GM12878 (cell line): ENCODE measurements at places on chromosomes 4 and X.

GRCh38 chrX:1589356-1590130, 1.9 kb upstream of the AKAP17A start:
- DNase-seq, result no peak

- DNase-seq, result no peak
Measured at GRCh38 chr4:172851534-172851933, 317.1 kb upstream of the GALNT7 start.

DNA sequence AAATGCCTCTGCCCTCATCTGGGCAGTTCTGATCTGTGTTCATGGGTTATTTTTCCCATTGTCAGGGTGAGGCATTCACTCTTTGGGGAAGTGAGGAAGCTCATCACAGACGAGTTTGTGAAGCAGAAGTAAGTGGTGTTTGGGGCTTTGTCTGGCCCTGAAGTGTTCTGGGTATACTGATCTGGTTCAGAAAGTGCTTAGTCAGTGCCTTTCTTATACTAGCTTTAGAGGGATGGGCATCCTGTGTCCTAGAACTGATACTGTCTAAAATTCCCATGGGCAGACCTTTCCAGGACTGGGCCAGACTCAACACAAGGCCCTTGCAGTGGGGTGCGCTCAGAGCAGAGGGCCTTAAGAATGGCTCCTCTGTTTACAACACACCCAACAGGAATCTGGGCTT, 6.4 kb downstream of the TRO start:
- no peak for DNase-seq

DNA sequence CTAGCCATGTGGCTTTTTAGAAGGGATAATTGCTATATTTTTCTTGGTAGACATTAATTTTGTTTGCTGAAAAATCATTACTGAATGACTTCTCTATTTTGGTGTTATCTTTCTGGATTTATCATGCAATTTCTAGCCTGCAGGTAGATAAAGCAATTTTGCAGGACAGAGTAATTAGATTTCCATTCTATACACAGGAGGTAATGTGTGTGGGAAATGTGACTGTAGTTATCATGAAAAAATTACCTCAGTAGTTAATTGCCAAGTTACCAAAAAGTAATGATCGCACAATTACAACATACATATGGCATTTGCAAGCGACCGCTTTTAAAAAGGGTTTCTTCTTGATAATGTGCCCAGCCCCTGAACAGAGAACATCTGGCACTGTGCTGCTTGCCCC, 66.1 kb downstream of the KIT start:
- DNase-seq, result no peak

DNA sequence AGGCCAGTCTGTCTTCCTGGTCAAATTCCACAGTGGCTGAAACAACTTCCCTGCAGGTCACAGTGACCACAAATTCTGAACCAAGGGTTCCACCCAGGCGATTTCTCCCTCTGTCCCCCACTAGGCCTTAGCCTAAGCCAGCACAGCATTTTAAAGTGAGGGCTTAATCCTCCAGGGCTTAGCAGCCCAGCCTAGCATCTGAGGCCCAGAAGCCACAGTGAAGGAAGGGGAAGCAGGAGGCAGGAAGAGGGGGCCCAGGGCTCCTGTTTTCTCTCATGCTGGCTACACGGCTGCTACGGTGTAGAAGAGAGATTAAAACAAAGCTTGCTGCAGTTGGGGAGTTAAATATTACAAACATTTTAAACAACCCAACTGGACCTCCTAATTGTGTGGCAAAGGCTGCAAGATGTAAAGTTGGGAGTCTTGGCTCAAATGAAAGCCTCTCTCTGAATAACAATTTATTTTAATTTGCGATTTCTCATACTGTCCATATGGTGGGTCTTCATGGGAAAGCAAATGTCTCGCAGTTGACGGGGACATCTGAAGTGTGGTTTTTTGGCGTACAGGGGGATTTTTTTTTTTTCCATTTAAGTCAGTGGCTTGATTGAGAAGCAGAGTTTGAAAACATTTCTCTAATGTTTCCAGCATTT, 170.8 kb upstream of the RAI2 start:
- DNase-seq, result no peak

DNA sequence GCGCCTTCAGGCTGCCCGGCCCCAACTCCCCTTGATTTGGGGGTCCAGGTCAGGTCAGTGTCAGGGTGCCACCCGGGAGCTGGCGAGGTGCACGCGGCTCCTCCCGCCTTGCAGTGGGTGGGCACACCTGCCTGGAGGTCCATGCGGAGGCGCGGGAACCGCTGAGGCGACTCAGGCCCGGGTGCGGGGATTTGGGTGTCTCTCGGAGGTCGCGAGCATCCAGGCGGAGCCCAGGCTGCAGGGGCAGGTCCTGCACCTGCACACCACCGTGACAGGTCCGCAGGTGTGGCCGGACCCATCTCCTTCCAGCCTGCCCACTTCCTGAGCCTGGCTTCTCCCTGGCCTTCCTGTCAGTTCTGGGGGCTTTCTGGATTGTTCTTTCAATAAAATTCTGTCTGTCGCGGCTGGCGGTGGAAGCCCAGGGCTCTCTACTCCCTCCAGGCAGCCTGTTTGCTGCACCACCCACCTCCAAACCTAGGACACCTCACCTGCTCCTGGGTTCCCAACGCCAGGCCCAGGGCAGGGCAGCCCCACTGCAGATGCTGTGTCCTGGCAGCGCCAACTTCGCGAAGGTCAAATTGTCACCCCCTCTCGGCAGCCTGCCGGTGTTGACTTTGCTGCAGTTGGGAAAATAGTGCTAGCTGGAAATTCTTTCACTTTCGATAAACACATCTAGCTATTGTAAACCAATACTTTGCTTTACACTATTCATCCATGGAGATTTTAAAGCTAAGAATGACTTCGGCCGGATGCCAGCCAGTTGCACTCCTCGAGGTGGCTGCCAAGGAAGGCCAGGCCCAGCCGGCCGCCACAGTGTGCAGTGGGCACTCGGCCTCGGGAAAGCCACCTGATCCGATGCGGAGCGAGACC, 35.9 kb downstream of the FGFRL1 start:
- no peak for DNase-seq

- no peak for DNase-seq
Measured at GRCh38 chrX:147342197-147342596, 527.7 kb upstream of the CXorf51A start.

DNA sequence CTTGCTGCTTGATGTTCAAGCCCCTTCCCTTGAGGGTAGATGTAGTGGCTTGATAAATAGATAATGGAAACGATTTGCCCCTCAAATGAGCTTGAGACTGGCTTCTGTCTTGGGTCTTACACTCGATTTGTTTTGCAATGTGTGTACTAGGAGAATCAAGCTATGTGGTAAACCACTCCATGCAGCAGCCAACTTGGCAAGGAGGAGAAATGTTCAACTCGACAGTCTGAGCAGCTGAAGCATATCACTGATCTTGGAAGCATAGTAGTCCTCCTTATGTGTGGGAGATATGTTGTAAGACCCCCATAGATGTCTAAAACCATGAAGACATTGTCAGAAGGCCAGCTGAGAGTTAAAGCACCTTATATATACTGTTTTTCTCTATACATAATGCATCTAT, 125.3 kb downstream of the CCNG2 start:
- DNase-seq, result no peak

- DNase-seq, result no peak
Measured at GRCh38 chrX:53654376-53654775, 32.1 kb downstream of the HUWE1 start.

DNA sequence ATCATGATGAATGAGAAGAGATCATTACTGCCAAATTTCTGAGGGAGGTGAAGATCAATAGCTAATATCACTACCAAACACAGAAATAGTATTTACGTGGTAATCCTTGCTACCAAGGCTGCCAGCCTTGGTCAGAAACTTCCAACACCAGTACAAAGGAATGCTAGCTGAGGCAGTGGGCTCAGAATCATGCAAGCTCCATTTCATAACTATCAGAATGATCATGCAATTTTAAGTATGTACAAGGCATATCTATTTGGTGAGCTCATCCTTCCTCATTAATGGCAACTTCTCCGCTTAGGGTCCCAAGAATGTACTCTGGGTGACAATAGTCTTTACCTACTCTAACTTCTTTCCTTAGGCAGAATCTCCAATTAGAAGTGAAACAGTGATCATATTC, 135.0 kb downstream of the GPC3 start:
- DNase-seq, result no peak

- DNase-seq, result no peak
Measured at GRCh38 chr4:1898681-1899080, 27.5 kb downstream of the NSD2 start.
